ENCODE measurements at places on chromosomes 2 and 18.
A peak's percentile ranks its signal among the peaks of the same experiment; 100 is the strongest.

- no peak for DNase-seq
These were observed 401.7 kb upstream of the CELF4 start for GRCh38 chr18:37967261-37967660.

GRCh38 chr2:70089220-70089982 lies 2.1 kb downstream of the PCBP1 start:
- DNase-seq = peak; percentile 12

GRCh38 chr2:113872201-113872600 lies 17.7 kb upstream of the ACTR3 start:
- DNase-seq = no peak

- DNase-seq = no peak
These were observed 273.3 kb downstream of the NDUFA10 start for GRCh38 chr2:239751679-239752355.

DNA sequence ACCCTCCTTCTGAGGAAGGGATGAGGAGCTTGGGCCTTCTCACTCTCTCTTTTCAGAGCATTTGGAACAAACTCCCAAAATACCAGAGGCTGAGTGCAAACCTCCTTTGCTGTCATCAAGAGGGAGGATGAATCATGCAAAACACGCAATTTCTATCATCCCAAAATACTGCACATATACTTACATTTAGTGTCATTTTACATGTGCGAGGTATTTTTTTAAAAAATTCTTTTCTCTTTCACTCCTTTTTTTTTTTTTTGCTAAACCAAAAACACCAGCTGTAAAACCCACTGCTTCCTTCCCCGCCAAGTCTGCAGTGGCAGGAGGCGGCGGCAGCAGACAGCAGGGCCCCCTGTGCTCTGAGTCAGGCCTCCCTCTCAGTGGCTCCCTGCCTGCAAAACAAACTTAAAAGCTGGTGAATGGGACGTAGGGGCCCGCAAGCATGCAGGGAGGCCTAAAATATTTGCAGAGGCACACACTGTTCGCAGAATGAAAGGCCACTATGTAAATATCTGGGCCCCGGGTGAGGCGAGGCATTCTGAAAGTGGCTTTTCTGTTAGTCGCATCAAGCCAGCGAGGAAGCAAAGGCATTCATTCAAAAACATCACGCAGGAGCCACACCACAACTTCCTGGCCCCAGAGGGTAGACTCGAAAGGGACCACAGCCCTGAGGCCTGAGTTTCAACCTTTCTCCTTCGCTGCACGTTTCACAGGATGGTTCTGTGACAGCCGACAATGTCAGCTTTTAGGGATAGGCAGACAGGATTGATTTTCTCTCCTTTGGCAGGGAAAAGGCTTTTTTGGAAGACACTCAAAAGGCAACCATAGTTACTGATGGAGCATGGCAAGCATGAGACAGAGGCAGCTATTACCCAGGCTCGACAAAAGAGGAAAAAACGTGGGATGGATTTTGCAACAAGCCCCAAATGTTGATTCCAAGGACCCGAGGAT lies 73.4 kb downstream of the ACTR2 start:
- DNase-seq = peak; percentile 20

DNA sequence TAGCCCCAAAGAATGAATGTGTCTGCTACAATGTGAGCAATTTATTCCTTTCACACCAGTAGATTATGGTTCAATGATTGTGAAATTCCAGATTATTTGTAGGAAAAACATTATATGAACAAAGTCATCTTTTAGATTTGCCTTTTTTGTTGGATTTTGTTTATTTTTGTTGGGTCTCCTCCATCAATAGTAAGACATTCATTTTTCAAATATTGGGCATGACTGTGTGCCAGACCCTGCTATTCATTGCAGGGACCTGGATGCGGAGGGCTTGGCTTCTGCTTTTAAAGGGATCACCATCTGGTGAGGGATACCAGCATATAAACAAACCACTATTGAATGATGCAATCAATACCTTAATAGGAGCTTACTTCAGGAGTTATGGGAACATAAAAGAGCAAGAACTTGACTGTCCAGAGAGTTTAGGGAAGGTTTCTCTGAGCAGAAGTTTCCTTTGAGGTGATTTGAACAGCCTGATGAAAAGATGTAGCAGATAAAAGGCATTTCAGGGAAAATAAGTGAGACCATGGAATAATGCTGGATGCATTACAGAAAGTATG lies 486.7 kb downstream of the EPHA4 start:
- DNase-seq = no peak

DNA sequence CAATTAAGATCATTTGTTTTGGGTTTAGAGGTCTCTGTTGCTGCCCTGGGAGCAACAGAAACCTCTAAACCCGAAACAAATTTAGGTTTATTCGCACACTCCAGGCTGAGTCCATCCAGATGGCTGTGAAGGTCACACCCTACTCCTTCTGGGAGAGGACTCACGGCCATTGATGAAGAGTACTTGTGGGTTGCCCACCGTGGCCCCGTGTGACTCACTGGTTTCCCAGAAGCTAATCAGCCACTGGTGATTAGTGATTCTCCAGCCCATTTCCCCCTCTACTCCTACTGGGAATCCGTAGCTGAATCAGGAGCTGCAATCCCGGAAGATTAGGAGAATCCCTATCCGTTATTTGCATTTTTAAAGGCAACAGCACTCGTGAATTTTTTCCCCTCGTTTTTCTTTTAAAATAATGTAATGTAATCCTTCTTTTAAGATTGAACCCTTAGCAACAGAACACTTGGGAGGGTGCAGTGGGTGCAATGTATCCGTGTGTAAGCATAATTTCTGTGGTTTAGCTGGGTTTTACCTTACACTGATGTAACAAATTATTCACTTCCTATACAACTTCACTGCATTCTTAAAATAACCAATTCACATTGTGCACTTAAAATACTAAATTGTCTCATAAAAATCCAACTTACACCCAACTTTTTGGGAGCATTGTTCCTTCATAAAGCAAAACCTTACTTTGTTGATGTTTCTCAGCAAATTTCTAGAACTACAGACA lies 27.5 kb upstream of the EPAS1 start:
- no peak for DNase-seq

DNA sequence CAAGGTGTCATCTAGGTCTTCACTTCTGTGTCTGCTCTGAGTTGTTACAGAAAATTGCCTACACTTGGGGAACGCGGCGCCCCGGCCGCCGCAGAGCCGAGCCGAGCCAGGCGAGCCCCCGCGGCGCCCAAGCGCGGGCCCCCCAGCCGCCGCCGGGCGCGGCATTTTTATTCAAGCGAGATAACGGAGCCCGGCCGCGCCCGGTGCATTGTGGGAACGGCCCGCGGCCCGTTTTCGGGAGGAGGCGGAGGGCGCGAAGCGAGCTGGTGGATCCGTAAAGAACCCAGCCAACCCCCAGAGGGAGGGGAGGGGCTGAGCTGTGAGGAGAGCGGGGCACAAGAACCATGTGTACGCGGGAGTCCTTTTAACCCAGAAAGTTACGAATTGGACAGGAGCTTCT lies 191.8 kb downstream of the FTCDNL1 start:
- no peak for DNase-seq

DNA sequence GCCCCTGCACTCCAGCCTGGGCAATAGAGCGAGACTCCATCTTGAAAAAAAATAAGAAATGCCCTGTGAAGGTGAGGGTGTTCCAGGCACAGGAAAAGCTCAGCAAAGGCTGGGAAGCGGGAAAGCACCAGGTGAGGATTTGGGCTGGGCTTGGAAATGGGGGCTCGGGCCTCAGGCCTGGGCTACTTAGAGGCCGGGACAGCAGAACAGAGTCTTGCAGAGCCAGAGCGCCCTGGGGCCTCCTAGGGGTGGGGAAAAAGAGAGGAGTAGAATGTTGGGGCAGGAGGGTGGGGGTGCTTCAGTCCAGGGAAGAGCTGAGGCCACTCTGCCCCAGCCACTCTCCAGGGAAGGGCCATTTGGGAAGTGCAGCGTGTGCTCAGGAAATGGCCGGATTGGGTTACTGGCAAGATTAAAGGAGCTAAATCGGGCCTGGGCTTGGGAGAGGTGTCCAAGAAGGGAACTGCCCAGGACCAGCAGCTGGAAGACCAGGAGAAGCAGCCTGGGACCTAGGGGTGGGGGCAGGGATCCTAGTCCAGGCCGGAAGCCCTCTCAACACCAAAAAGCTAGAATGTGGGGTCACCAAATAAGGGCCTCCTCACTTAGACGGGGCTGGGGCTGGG lies 13.8 kb upstream of the DES start:
- no peak for DNase-seq

- no peak for DNase-seq
These were observed 210.6 kb downstream of the TFCP2L1 start for GRCh38 chr2:121074293-121074932.

GRCh38 chr2:28594000-28594331 lies 98.1 kb downstream of the PLB1 start:
- no peak for DNase-seq

DNA sequence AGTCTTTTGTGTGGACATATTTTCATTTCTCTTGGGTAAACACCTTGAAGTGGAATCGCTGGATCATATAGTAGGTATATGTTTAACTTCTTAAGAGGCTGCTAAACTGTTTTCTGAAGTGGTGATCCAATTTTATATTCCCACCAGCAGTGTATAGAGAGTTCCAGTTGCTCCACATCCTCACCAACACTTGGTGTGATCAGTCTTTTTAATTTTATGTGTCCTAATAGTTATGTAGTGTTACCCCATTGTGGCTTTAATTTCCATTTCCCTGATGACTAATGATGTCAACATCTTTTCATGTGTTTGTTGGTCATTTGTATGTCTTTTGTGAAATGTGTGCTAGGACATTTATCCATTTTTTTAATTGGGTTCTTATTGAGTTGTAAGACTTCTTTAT lies 56.9 kb downstream of the DGKD start:
- DNase-seq = no peak

GRCh38 chr18:54843314-54843713 lies 15.0 kb downstream of the RAB27B start:
- no peak for DNase-seq

GRCh38 chr2:218924757-218925156 lies 34.7 kb upstream of the CDK5R2 start:
- DNase-seq = no peak

DNA sequence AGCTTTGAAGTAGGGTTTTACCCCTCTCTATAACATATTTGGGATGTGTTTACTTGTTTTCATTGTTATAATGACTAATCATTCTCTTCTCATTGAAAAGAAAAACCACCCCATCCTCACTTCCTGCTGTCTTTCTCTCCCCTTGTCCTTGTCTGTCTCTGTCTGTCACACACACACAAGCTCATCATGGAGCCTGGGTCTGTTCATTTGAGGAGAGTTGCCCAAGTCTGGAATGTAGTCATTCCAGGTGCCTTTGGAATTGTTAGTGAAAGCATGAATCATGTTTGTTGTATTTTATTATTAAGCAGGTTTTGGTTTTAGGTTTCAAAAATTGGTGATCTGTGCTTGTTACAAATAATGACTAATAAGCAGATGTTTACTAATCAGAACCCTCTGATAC lies 133.5 kb upstream of the IL1R2 start:
- no peak for DNase-seq

DNA sequence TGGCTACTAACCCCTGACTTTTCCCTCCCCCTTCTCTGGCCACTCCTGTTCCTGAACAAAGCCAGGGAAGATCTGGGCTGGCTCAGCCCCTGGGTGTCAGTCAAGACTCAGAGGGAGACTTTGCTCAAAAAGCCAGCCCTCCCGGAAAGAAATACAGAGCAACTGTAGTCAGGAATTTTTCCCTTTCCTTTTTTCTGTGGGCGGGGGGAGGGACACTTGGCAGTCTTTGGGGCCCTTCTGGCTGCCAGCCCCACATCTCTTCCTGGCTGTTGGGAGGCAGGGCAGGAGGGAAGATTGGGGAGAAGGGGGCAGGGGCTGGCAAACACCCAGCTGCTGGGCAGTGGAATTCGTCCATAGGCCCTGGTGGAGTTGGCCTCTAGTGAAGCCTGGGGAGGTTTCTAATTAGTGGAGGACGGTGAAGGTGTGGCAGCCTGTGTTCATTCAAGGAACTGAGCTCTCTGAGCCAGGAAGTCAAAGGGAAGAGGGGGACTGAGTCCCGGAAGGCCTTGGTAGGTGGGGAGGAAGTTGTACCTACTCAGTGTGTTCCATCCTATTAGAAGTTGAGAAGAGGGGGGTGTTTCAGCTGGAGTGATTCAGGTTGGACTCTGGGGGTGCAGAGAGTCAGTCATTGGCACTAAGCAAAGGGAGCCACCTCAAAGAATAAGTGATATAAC lies 10.9 kb downstream of the IGFBP2 start:
- DNase-seq = no peak

- DNase-seq = no peak
These were observed 84.5 kb downstream of the STRADB start for GRCh38 chr2:201536046-201536445.

DNA sequence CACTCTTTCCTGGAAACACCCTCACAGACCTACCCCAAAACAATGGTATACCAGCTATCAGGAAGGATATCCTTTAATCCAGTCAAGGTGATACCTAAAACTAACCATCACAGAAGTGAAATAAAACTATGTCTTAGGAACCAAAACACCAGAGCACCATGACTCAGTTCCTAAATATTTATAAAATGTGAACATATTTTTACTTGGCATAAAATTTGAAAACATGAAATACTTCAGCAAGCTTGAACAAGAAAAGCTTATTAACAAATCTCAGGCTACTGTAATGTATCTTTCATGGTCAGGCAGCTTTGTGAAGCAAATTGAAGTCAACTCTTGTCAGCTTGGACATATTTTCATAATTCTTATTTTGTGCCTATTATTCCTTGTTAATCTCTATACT lies 440.8 kb upstream of the CDH20 start:
- no peak for DNase-seq

DNA sequence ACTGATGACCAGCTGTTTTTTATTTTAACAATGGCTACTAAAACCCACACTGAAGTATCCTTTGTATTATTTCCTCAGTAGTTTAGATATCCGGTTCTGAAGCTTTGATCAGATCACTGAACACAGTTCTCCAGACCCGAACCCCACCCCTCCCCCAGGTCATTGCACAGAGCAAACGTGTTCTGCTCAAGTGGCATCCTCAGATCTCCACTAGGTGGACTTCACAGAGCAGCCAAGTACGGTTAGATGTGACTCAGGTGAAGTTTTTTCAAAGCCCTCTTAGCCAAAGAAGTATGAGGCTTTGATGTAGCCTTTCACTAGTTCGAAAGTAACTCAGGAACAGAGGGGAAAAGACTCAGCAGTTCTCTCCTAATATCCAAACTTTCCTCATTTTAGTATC lies 142.7 kb upstream of the NRP2 start:
- no peak for DNase-seq

GRCh38 chr18:72555101-72555500 lies 11.0 kb upstream of the CBLN2 start:
- no peak for DNase-seq

All from SHP77 treated with DMSO at 0.1 percent for 48 hours (cell line).